ENCODE measurements at places on chromosomes 11 and 22.

- DNase-seq: no peak
Measured at GRCh38 chr11:28835317-28835716, 727.1 kb downstream of the METTL15 start.

DNA sequence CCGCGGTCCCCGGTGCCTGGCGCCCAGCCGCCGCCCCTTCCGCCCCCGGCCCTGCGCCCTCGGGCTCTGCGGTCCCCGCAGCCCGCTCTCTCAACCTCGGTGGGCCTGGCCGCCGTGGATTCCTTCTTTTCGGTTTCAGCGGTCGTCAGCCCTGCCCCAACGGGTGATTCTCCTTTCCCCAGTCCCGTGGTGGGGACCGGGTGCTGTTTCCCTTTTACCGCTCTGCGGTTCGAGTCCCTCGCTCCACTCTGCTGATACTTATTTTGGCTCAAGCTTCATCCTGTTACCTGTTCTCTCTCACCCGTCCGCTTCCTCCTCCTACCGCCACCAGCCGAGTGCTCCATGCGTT is 494 bp downstream of the ZDHHC5 start:
- no peak for DNase-seq

- DNase-seq: no peak
Measured at GRCh38 chr11:20656901-20657300, 12.5 kb upstream of the NELL1 start.

DNA sequence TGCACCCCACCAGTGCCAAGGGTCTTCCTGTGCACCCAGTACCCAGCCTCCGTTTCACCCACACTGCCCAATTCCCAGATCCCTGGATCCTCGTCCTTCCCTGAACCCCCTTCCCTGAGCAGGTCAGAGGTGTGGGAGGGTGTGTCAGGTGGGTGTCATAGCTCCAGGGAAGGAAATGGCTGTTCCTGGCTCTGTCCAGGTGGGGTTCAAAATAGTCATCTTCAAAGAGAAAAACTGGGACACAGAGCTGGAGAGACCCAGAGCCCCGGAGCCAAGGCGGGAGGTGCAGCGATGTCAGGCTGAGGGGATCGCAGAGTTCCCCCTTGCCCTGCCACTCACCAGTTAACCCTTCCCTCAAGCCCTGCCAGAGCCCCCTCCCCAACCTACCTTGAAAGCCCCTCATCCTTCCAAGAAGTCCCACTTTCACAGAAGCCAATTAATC is 698 bp downstream of the C1QTNF4 start:
- DNase-seq: no peak

GRCh38 chr22:44212936-44213335 is 32.2 kb downstream of the PARVG start:
- DNase-seq: no peak

GRCh38 chr11:108672113-108672512 is 7.2 kb downstream of the DDX10 start:
- DNase-seq: no peak

DNA sequence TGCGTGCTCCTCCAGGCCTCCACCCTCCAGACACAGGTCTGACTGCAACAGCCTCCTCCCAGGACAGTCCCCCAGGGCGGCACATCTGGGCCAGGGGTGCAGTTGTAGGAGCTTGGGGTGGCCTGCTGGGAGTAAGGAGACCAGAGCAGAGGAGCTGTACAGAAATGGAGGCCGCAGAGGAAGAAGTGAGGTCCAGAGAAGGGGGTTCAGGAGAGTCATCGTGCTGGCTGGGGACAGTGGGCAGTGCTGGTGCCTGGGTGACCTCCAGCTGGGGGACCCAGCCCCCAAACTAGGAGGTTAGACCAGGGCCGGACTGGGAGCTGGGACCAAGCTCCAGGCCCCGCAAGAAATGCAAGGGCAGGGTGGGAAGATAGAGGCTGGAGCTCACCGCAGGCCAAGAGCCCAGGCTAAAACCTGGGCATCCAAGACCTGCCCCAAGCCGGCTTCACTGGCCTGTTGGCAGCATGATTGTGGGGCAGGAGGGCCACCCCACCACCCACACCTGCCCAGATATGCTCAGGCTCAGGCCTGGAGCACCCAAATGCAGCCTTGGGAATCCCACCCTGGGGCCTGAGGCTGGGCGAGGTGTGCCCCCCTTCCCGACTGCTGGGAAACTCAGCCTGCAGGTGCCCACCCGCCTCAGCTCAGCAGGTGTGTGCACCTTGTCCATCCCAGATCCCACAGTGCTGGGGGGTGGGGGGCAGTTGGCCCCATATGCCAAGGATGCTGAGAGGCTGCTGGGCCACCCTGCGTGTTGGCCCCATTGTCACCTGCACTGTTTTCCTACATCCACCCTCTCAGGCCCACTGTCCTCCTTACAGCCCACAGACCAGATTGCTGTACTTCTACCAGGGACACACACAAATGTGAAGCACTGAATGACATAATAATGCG is 96.9 kb downstream of the MORC2 start:
- no peak for DNase-seq

GRCh38 chr11:29214833-29215232 is 802.0 kb downstream of the KCNA4 start:
- DNase-seq: no peak

GRCh38 chr11:119804698-119805097 is 75.7 kb upstream of the NECTIN1 start:
- DNase-seq: no peak

DNA sequence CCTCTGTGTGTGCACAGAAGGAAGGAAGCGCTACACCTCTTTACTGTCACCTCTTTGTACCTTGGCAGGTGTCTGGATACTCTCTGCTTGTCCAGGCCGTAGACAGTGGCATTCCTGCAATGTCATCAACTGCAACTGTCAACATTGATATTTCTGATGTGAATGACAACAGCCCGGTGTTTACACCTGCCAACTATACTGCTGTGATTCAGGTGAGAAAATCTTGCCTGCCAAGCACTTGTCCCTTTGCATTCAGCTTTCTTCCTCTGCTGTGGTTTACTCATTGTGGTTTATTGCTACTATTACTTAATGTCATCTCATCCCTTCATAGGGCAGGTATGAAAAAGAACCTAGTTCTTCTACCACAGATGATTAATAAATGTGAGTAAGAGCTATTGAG is 131.9 kb upstream of the MTNR1B start:
- DNase-seq: no peak

GRCh38 chr11:33227578-33228261 is 29.5 kb upstream of the HIPK3 start:
- DNase-seq: no peak

- no peak for DNase-seq
Measured at GRCh38 chr11:75986966-75987365, 172.0 kb downstream of the UVRAG start.

DNA sequence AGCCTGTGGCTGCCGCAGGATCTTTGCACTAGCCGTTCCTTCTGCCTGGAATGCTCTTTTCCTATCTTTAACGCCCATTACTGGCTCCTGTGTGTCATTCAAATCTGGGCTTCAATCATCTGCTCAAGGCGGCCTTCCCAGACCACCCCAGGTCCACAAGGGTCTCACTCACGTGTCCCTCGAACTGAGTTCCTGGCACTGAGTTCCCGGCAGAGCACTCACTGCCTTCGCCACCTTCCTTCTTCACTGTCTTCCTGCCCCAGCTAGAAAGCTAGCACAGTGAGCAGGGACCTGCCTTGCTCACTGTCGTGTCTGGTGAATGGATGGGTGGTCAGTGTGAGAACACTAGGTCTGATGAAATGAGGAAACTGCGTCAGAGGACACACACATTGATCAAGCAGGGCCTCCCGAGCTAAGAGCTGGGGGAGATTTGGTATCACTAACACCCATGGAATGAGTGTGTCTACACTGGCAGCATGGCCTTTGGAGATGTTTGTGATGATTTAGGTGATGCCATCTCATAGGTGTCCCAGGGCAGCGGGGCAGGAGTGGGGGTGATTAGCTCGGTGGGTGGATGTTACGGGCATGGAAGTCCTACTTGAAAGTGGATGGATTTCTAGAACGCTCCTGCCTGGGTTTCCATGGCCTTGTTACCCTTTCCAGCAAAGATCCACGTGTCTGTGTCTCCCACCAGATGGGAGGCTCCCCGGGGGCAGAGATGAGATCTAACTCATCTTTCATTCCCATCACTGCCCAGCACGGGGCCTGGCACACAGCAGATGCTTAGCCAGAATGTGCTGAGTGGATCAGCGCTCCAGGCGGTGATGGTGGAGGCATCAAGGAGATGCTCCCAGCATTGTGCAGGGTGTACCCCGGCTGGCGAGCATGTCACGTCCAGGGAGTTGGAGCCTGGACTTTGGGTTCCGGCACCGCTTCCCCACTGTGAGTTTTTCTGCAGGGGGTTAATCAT is 64.5 kb downstream of the SHISAL1 start:
- no peak for DNase-seq

- no peak for DNase-seq
Measured at GRCh38 chr11:102620818-102621561, 4.1 kb downstream of the MMP20 start.

DNA sequence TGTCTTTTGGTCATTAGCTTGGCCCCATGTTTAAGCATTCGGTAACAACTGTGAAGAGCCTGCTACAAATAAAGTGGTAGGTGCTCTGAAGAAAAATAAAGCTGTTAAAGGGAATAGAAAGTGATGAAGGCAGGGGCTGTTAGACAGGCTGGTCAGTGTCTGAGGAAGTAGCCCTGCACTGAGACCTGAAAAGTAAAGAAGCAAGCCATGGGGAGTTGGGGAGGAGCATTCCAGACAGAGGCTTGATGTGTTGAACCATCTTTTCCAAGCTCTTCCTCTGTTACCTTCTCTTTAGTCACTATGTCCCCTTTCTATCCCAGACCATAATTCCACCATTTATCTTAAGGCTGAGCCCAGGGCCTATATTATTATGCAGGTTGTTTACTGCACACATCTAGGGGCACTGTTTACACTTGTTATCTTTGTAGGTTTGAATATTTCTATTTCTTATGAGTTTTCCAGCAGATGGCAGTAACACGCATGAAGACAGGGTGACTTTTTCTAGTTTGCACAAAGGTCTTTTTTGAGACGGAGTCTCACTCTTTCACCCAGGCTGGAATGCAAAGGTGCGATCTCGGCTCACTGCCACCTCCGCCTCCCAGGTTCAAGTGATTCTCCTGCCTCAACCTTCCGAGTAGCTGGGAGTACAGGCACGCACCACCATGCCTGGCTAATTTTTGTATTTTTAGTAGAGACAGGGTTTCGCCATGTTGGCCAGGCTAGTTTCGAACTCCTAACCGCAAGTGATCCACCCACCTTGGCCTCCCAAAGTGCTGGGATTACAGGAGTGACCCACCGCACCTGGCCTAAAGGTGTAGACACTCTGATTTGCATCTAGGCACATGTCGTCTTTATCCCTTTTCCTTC is 23.0 kb downstream of the ZFTA start:
- no peak for DNase-seq

DNA sequence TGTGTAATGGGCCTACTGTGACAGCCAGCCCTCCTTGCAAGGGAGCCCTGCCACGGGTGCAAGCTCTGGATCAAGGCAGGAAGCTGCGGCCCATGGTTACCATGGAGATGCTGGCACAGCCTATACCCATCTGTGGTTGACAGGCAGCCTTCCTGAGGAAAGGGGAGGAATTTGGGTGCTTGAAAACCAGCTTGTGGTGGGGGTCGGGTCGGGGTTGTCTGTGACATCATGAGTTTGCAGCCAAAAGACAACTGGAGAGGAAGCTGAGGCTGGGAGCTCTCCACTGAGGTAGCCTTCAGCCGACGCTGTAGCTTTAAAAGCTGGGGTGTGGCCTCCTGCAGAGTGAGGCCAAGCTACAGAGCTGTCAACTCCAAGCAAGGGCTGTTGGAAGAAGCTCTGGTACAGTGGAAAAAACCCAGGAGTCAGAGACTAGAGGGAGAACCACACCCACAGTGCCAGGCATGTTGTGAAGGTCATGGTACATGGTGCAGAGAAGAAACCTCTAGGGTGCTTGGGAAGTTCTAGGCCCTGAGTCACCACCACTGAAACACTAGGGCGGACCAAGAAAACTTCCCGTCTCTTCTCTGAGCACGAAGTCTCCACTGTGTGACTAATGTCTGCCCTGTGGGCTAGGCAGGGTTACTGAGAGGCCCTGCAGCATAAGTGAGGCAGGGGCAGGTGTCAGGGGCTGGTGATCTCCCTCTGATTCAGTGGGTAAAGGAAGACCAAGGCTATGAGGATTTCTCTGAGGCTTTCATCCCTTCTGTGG is 10.8 kb upstream of the LDHA start:
- DNase-seq: no peak

- no peak for DNase-seq
Measured at GRCh38 chr22:28351476-28351875, 328.2 kb downstream of the TTC28 start.
